ENCODE measurements at places on chromosomes 1 and 21.
A peak's percentile ranks its signal among the peaks of the same experiment; 100 is the strongest.

DNA sequence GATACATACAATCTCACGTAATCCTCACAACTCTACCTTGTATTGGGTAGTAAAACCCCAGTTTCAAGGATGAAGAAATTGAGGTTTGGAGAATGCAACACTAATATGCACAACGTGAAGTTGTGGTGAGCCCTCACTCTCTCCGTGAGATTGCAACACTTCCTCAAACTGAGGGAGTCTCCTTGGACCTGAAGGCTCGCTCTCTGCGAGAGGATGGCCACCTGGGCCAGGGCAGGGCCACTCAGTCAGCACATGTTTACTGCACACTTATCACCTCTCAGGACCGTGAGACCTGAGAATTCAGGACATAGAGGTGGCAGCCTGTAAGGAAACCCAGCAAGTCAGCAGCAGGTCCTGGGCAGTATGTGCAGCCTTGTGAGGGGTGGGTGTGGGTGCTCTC, 8.7 kb downstream of the SH3BP5L start:
- DNase-seq = no peak

GRCh38 chr21:44941567-44941966, 1.7 kb downstream of the SLX9 start:
- no peak for DNase-seq

DNA sequence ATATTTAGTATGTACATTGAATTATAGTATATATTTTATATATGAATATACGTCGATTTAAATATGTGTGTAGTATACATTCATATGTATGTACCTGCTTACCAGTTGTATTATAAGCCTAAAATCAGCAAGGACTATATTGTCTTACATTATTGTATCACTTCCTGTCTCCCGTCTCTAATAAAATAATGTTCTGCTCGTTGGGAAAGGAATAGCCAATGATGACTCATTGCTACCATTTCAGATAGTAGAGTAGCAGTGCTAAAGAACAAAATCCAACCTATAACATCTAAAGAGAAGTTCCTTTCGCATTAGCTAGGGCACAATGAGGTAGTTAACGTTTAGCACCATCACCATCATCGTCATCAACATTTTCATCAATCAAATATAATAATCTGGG, 39.9 kb upstream of the SMYD2 start:
- no peak for DNase-seq

GRCh38 chr1:114521396-114522263, 10.6 kb upstream of the TRIM33 start:
- DNase-seq = no peak

GRCh38 chr1:31122101-31122735, 56.7 kb upstream of the PUM1 start:
- DNase-seq = no peak

GRCh38 chr1:4087530-4088420, 187.7 kb upstream of the C1orf174 start:
- DNase-seq = no peak

DNA sequence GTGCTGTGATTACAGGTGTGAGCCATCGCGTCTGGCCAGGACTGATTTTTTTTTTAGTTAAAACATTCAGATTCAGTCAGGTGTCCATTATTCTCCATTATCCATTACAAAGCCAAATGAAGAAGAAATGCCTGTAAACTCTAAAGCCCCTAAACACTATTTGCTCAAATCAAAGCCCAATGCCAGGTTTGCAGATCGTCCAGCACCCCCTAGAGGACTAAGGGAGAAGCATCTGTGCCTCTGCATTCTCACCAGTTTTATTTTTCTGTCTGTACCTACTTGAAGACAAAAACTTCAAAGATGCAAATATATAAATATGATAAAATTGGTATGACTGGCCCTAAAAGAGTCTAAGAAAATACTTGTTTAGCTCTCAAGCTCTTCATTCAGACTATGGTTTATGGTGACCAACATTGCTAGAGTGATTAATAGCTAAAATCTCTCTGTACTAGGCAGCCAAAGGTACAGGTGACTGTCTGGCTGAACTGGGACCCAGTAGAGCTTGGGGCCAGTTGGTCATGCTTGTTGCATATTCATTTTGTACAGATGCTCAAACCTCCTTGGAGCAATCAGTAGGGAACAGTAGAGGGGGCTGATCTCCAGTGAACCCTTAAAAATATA, 138.4 kb downstream of the SYT2 start:
- peak; percentile 41 for DNase-seq

DNA sequence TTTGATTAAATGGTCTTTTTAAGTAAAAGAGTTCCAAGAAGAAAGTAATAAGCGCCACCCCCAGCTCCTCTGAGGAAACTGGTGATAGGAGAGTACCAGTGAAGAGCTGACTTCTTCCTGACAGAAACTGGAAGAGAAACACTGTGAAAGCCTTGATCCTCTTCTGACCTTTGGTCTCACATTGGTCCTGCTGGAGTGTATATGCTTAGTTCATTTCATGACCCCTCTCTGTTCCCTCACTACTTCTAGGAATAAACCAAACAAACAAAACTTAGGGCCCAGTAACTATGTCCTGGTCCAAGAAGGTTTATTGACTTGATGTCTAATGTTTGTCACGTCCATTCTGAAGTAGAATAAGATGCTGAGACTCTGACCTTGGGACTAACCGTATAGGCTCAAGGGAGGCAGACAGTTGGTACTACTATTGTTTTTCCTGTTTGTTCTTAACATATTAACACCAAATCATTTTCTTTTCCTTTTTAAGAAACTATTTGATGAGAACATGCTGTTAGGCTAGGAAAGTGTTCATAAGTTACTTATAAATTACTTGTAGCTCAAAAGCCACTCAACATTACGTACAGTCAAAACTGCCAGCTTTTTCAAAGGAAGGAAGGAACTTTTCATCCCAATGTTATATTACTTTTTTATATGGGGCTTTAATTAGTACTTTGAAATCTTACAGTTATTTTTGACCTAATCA, 57.9 kb downstream of the MIER1 start:
- no peak for DNase-seq

DNA sequence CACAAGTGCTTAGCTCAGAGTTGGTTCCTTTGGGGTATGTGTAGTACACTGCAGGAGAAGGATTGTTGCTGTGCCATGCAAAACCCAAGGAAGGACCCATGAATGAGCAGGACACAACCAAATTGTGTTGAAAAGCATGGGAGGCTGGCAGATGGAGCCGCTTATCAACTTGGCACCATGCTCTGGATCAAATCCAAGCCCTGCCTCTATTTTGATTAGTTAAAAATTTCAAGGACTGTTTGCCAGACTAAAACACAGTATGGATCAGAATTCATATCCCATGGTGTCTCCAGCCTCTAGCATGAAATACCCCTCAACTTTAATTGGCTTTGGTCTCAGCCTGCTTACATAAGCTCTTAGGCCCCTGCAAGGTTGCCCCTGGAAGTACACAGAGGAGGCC, 27.8 kb downstream of the CCDC185 start:
- DNase-seq = no peak

GRCh38 chr1:169072945-169073725, 33.4 kb upstream of the ATP1B1 start:
- no peak for DNase-seq

GRCh38 chr21:44462834-44463200, 7.5 kb downstream of the LRRC3 start:
- no peak for DNase-seq

GRCh38 chr1:1954831-1955441, 35.9 kb upstream of the TMEM52 start:
- DNase-seq = no peak

GRCh38 chr1:207056673-207057072, 3.6 kb downstream of the PFKFB2 start:
- DNase-seq = no peak

DNA sequence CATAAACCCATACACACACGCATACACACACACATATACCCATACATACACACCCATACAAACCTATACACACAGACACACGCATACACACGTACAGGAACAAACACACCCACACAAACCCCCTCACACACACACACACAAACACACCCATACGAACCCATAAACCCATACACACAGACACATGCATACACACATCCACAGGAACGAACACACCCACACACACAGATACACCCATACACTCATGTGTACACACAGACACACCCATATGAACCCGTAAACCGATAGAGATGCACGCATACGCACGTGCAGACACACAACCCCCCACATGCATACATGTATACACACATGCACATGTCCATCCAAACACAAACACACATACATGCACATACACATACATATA, 9.5 kb downstream of the WNT9A start:
- DNase-seq = no peak

DNA sequence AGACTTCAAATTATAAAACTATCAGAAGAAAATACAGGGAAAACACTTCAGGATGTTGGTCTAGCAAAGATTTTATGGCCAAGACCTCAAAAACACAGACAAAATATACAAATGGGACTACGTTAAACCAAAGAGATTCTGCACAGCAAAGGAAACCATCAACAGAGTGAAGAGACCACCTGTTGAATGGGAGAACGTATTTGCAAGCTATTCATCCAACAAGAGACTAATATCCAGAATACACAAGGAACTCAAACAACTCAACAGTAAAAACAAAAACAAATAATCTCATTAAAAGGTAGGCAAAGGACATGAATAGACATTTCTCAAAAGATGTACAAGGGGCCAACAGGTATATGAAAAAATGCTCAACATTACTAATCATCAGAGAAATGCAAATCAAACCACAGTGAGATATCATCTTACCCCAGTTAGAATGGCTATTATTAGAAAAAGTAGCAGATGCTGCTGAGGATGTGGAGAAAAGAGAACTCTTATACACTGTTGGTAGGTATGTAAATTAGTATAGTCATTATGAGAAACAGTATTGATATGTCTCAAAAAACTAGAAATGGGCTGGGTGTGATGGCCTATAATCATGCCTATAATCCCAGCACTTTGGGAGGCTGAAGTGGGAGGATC, 112.6 kb downstream of the LRIG2 start:
- DNase-seq = no peak

DNA sequence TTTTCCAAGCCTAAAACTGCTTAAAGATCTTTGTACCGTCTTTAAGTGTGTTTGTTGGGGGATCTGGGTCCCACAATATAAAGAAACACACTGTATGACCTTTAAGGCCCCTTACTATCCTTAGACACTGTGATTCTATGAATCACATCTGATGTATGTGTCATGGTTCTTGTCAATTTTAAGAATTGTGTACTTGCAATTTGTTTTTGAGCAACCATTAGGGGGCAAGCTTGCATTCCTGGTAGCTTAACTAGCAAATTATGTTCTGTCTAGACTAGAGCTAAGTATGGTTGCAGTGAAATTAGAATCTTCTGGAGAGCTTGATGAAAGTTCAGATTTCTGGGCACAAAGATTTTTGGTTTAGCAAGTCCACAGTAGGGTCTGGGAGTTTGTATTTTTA, 219.5 kb downstream of the TPR start:
- peak; percentile 81 for DNase-seq

DNA sequence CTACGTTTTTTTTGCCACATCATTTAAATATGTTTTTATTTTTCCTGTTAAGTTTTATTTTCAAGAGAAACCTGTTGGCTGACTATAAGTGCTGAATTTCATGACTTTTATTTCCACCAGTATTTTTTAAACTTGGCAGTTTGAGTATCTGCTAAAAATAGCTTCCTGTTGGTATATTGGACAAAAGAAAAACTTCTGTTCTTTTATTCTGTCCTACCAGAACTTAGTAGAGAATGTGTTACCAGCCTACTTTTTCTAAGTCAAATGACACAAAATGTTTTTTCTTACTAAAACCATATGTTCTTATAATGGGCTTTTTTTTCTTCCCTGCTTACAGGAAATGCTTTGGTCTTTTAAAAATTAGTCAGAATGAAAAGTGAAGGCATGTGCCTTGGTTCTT, 7.6 kb downstream of the DR1 start:
- peak; percentile 75 for DNase-seq

DNA sequence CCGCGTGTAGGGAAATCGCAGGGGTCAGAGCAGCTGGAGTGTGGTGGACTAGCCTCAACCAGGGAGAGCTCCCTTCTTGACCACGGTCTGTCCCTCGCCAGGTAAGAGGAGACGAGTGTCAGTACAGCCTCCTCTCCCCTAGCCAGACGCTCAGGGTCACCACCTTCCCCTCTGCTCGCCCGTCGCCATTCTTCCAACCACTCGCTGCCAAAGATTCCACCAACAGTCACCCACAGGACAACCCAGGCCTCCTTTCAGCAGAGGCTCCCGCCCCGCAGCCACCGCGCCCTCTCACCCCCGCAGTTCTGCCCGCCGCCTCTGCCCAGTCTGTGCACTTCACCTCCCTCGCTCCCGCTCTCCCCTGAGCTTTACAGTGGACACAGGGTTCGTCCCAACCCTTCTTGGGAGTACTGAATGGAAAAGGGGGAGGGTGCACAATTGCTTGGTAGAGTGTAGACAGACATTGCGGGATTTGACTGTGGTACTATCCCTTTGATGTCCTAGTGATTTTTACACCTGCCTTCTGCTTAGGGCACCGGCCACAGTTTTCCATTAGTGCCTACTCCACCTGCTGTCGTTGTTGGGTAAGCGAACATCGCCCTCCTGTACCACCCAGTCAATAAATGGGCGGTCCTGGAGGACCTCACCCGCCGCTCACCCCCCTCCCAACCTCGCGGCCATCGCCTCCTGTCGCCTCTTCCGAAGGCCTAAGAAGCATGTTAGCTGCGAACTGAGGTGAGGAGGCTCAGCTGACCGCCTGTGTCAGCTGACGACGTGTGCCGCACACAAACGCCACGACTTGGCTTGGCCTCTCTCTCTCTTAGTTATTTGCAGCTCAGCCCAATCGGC, 9.2 kb upstream of the NBPF11 start:
- DNase-seq = no peak

DNA sequence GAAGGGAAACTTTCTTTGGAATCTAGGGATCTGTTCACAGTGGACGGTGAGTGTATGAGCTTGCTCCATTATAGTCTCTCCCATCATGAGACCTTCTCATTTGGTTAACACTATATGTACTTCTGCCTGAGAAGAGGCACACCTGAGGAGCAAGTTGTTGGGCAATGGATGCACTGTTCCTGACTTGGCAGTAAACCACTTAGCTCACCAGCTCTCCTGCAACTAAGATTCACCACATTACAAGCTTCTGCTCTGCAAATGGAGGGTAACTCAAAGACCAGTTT, 10.2 kb downstream of the MACF1 start:
- no peak for DNase-seq

DNA sequence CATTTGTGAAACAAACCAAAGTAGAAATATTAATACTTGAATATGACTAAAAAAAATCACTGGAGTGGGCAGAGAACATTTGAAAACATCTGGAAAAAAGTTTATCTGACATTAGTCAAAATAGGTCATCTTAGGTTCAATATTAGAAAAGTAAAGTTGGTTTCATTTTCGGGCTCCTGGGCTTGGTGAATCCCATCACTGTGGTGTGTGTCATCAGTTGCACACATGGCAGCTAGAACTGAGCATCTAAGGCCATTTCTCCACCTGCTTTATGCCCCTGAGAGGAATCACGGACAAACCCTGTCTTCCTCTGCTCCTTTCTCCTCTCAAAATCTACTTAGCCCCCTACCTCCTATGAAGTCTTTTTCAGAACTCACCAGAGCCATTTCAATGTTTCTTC, 5.4 kb downstream of the HSD11B1 start:
- no peak for DNase-seq

DNA sequence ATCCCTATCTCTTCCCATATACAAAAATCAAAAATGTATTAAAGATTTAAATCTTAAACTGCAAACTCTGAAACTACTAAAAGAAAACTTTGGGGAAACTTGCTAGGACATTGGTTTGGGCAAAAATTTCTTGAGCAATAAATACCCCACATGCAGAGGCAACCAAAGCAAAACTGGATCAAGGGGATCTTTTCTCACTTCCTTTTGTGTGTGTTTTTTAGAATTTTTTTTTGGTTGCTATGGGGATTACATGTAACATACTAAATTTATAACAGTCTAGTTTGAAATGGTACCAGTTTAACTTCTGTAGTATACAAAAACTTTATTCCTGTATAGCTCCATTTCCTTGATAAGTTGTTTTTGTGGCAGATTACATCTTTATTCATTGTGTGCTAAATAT, 16.8 kb downstream of the MAST2 start:
- no peak for DNase-seq
